Stimulated activated memory B cell treated with anti-CD40 and anti-IgM and Interleukin-4, amounts not matched to agents 10 μg/mL and 1 μg/mL and 100 μg/mL, for 72 hours (primary cell): ENCODE measurements at places on chromosomes 2 and 18.

- no peak for ATAC-seq
Observed at GRCh38 chr2:191222952-191223351, 22.3 kb upstream of the MYO1B start.

GRCh38 chr2:26542194-26542455, 64.2 kb upstream of the OTOF start:
- ATAC-seq = no peak

GRCh38 chr2:118148809-118149208, 60.5 kb downstream of the INSIG2 start:
- no peak for ATAC-seq

- no peak for ATAC-seq
Observed at GRCh38 chr2:34414856-34415255, 815.8 kb upstream of the FAM98A start.

- no peak for ATAC-seq
Observed at GRCh38 chr18:75257605-75258004, 47.0 kb downstream of the TSHZ1 start.

- no peak for ATAC-seq
Observed at GRCh38 chr2:10414591-10414990, 33.5 kb downstream of the ODC1 start.

- ATAC-seq = no peak
Observed at GRCh38 chr2:148135705-148136104, 114.8 kb downstream of the MBD5 start.

DNA sequence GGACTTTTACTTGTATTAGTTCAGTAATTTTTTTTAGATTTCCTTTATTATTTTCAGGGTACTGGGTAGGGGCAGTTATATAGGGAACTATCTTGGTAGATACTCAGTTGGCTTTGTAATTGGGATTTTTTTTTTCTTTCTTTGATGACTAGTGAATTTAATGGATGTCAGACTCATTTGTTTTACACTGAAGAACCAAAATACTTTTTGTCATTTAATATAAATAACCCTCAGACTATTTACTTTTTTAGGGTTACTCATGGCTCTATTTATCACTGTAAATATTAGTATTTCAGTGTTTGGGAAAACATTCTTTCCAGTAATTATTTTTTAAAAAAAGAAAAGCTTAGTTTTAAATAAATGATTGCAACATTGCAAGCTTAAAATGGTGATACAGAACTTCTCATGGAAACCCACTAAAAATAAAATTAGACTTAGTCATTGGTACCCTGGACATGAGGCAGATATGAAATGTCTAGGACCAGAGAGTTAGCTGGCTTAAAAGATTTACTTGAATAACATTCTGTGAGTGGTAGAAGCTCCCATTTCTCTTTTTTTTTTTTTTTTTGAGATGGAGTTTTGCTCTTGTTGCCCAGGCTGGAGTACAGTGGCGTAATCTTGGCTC, 74.4 kb upstream of the CYP20A1 start:
- no peak for ATAC-seq

DNA sequence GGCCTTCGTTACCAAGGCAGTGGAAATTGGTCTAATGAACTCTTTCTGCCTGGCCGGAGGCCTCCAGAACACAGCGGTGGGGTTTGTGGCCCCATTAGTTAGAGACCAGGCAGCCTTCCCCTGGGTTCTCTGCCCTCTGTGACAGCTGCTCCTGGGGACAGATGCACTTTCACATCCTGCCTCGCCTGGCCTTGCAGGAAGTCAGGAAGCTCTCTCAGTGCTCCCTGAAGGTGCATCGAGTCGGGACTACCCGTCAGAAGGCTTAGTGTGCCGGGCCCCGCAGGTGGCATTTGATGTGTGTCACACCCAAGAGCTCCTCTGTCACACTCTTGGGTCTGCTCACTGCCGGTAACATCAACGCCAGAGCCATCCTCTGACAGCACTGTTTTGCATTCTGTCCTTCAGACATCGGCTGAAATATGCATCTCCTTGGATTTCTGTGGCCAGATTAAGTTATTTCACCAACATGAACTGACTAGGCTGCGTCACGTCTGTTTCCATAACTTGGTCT, 158.3 kb downstream of the LDLRAD4 start:
- ATAC-seq = peak; percentile 49

GRCh38 chr18:48949606-48950535, 894 bp downstream of the SMAD7 start:
- ATAC-seq = peak; percentile 24
